ENCODE measurements at places on chromosomes 7 and 10.
A peak's percentile ranks its signal among the peaks of the same experiment; 100 is the strongest.

- no peak for DNase-seq
Observed at GRCh38 chr10:1687623-1688150, 49.6 kb downstream of the ADARB2 start.

GRCh38 chr7:11130012-11130411 is 156.3 kb downstream of the PHF14 start:
- DNase-seq: no peak

GRCh38 chr7:31782411-31782991 is 95.5 kb downstream of the PPP1R17 start:
- peak; percentile 36 for DNase-seq

GRCh38 chr10:69464401-69464800 is 13.1 kb downstream of the TSPAN15 start:
- no peak for DNase-seq
